ENCODE measurements at places on chromosomes 2 and 18.

DNA sequence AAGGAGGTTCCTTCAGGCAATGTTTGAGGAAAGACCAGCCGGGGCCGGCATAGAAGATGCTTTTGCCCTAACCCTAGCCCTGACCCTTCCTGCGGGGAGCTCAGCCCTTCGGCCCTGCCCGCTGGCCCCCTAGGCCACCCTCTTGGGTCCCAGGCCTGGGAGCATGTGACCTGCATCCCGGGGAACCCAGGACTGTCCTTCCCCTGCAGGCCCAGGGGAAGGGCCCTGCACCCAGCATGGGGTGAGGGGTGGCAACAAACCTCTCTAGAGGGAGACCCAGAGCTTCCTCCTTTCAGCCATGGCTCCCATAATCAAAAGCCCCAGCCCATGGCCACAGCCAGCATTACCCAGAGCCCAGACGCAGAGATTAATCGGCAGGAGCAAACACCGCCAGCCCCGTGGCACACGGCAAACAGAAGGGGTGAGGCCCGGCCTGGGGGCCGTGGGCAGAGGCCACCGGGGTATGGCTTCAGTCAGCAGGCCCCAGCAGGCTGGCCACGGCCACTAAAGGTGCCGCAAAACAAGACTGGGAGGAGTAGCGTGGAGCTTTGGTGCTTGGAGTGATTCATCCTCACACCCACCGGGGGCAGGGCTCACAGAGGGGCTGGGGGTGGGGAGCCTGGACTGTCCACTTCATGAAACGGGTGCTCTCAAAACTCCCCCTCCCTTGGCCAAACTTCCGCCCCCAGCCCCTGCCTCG lies 61.6 kb upstream of the HPCAL1 start:
- no peaks in the 10 kb centered on the region for H3K27me3 ChIP-seq
- peaks cover 11% of the 10 kb centered on the region for H3K4me1 ChIP-seq
- no peaks in the 10 kb centered on the region for H3K36me3 ChIP-seq
- no peak overlapping the region for H3K27ac ChIP-seq
- H3K4me3 ChIP-seq, result no peak overlapping the region
- DNase-seq, result no peak

- no peak overlapping the region for H3K4me3 ChIP-seq
- H3K36me3 ChIP-seq, result no peaks in the 10 kb centered on the region
- H3K27me3 ChIP-seq, result peaks cover 32% of the 10 kb centered on the region
- no peak for DNase-seq
- H3K4me1 ChIP-seq, result peaks cover 24% of the 10 kb centered on the region
Measured at GRCh38 chr2:100743741-100744140, 76.2 kb upstream of the NPAS2 start.

DNA sequence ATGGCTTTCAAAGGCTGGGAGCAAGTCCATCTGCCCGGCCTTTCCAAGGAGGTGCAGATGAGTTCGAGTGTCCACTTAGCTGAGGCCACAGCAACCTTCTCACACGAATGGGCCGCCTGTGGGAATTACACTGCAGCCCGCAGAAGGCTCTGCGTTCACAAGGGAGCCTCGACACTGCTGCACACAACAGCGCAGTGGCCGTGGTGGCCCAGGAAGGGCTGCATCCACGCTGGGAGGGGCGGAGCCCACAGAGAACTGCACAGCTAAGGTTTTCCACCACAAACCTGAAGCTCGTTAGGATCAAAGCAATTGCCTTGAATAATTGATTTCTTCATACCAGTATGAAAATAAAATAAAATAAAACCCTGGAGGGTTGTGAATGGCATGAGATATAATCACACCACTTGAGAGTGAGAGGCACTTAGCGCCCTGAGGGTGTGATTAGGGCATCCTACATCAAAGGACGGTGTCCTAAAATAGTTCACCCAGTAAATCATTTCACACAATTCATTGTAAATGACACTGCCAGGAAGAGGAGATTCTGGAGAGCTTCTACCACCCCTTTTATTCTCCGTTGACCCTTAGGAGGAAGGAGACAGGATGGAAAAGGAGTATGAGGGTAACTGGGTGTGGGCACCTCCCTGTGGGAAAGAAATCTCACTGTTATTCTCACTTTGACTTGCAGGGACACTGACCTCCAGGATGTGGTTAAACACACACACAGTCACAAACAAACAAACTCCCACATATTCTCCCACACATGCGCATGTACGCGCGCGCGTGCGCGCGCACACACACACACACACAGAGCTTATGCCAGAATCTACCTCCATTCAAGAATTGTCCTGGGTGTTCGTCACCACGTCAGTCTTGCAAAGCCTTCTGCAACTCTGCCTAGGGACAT lies 256.6 kb upstream of the ID2 start:
- DNase-seq, result no peak
- no peak overlapping the region for H3K4me3 ChIP-seq
- H3K36me3 ChIP-seq, result peaks cover 4% of the 10 kb centered on the region

DNA sequence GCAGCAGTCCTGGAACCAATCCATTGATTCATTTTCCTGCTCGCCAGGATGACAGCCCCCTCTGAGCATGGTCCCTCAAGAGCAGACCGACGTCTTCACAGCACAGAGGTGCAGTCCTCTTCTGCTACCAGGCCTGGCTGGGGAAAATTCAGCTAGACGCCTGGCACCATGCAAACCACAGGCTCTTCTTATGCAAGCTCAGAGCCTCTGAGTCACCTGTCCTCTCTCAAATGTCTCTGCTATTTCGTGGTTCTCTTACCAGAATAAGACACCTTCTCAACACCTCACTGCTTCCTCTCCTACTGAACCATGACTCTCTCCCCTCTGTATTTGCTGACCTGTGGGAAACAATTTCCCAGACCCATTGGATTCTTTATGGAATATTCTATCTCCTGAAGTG lies 79.8 kb upstream of the CYRIA start:
- no peaks in the 10 kb centered on the region for H3K36me3 ChIP-seq
- DNase-seq, result no peak
- H3K27ac ChIP-seq, result no peak overlapping the region
- no peaks in the 10 kb centered on the region for H3K4me1 ChIP-seq

DNA sequence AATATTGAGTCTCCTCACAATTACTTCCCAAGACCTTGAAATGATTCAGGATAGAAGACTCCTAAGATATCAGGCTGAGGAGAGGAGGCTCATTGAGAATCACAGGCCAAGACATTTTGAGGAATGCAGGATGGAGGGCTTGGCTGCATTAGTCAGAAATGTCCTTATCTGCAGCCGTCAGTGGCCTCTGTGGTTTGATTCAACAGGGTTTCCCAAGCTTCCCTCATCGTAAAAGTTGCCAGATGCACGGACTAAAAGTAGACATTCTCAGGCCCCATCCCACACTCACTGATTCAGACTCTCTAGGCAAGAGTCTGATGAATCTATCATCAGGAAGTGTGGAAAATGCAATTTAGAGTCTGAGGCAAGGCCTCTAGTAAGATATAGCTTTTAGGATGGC lies 34.0 kb upstream of the TMEM178A start:
- H3K27ac ChIP-seq, result no peak overlapping the region
- no peak overlapping the region for H3K4me3 ChIP-seq
- H3K4me1 ChIP-seq, result no peaks in the 10 kb centered on the region
- no peak for DNase-seq
- no peaks in the 10 kb centered on the region for H3K27me3 ChIP-seq
- no peaks in the 10 kb centered on the region for H3K36me3 ChIP-seq

DNA sequence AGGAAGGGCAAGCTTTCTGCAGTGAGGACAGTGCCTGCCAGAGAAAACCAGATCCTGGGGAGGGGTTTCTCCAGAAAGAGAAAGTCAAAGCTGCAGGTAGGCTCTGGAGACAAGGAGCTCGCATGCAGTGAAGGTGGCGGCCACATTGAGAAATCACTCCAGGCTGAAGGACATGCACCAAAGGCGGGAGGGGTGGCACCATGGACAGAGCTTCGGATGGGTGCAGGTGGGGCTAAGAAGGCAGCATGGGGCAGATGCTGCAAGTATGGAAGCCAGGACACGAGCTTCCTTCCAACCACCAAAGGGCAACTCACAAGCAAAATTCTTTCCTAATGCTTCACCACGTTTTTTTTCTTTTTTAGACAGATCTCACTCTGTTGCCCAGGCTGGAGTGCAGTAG lies 104.4 kb upstream of the SLC35G4 start:
- no peaks in the 10 kb centered on the region for H3K27me3 ChIP-seq
- no peak overlapping the region for H3K4me3 ChIP-seq
- peaks cover 6% of the 10 kb centered on the region for H3K4me1 ChIP-seq
- H3K27ac ChIP-seq, result no peak overlapping the region

DNA sequence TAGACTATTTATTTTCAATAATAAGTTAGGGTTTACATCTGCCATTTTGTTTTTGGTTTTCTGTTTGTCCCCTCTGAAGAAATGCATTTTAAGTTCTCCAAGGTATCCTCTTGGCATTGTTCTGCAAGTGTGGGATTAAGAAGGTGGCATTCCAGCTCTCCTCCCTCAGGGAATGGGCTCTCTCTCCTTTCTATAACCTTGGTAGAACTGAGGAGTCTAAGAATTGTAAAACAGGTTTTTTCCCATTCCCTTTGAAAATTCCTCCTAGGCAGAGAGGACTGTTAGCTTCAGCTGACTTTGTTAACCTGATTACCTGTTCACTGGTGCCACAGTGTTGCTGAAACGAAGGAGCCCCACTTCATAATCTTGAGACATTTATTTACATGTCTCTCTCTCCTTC lies 26.1 kb upstream of the RAB1A start:
- H3K4me3 ChIP-seq, result no peak overlapping the region
- no peaks in the 10 kb centered on the region for H3K4me1 ChIP-seq
- no peaks in the 10 kb centered on the region for H3K27me3 ChIP-seq
- DNase-seq, result no peak
- no peaks in the 10 kb centered on the region for H3K36me3 ChIP-seq

GRCh38 chr18:9244376-9244775 lies 90.2 kb upstream of the TWSG1 start:
- H3K27me3 ChIP-seq, result no peaks in the 10 kb centered on the region
- H3K4me1 ChIP-seq, result no peaks in the 10 kb centered on the region
- no peak overlapping the region for H3K27ac ChIP-seq
- H3K4me3 ChIP-seq, result no peak overlapping the region
- DNase-seq, result no peak
- peaks cover 12% of the 10 kb centered on the region for H3K36me3 ChIP-seq

DNA sequence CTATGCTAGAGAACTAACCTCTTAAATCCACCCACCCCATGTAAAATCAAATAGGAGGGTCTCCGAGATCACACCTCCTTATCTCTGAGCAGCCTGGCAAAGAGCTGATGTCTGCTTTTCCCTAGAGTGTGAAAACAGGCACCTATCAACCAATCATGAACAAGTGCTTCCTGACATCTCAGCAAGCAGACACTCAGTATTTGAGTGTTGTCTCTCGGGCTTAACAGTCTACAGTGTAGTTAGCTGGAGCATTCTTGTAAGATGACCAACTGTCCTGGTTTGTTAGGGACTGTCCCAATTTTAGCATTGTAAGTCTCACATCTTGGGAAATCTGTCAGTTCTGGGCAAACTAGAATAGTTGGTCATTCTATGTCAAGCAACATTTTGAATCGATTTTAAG lies 26.4 kb downstream of the MARCHF4 start:
- H3K36me3 ChIP-seq, result no peaks in the 10 kb centered on the region
- no peak overlapping the region for H3K27ac ChIP-seq
- H3K27me3 ChIP-seq, result peaks cover 36% of the 10 kb centered on the region

DNA sequence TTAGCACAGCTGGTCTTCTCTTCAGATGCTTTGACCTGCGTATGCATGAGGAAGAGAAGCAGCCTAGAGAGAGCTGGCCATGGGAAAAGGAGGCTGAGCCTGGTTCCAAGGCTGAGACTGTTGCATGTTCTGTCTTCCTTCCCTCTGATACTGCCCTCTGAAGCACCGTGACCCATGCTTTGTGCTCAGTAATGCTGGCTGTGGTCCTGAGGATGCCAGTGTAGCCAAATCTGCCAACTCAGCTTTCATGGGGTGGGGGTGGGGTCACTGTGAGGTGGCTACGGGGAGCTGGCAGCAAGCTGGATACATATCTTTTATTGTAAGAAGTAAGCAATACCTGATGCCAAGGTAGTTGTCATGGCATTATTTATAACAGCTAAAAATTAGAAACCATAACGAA lies 41.5 kb downstream of the EPAS1 start:
- H3K36me3 ChIP-seq, result no peaks in the 10 kb centered on the region
- H3K27me3 ChIP-seq, result no peaks in the 10 kb centered on the region

DNA sequence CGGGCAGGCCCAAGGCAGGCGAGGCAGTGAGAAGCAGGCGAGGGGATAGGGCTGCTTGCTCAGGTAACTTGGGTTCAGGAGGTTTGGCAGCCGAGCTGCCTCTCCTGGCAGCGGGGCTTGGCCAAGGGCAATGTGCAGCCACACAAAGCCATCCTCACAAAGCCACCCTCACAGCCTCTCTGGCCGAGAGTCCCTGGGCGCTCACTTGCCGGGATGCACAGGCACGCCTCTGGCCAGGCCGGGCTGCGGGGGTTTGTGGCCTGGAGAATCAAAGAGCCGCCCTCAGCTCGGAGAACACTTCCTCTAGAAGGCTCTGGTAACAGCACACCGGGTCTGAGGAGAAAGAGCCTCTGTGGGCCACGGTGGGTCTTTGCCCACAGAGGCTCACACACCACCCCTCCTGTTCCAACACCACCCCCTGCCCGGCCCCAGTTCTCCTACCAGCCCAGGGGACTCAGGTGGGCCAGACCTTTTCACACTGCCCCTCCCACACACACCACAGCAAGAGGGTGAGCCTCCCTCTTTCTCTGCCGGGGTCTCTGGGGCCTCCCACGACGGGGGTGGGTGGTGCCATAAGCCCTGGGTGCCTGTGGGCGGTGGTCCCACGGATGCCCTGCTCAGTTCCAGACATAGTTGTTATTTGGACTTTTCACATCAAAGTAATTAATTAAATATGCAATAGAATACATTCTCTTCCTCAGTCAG lies 186.9 kb downstream of the ZFP36L2 start:
- H3K4me1 ChIP-seq, result peaks cover 55% of the 10 kb centered on the region
- DNase-seq, result no peak
- peak overlapping the region; percentile 90 for H3K27ac ChIP-seq
- H3K4me3 ChIP-seq, result no peak overlapping the region
- H3K36me3 ChIP-seq, result no peaks in the 10 kb centered on the region

GRCh38 chr2:212953170-212953920 lies 198.1 kb downstream of the IKZF2 start:
- no peaks in the 10 kb centered on the region for H3K27me3 ChIP-seq
- peak overlapping the region; percentile 15 for H3K27ac ChIP-seq
- peaks cover 17% of the 10 kb centered on the region for H3K36me3 ChIP-seq
- H3K4me1 ChIP-seq, result peaks cover 12% of the 10 kb centered on the region
- DNase-seq, result no peak

DNA sequence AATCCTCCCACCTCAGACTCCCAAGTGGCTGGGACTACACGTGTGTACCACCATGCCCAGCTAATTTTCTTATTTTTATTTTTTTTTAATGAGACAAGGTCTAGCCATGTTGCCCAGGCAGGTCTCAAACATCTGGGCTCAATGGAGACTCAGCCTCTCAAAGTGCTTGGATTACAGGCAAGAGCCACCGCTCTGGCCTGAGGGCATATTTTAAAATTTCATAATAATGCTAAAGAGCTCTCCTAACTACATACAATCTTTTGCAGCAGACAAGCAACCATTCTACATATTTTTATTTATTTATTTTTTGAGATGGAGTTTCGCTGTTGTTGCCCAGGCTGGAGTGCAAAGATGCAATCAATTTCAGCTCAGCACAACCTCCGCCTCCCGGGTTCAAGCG lies 207.0 kb downstream of the RAB3GAP1 start:
- no peak overlapping the region for H3K4me3 ChIP-seq
- H3K4me1 ChIP-seq, result no peaks in the 10 kb centered on the region
- no peak for DNase-seq
- H3K27ac ChIP-seq, result no peak overlapping the region
- no peaks in the 10 kb centered on the region for H3K36me3 ChIP-seq
- H3K27me3 ChIP-seq, result no peaks in the 10 kb centered on the region

- H3K27me3 ChIP-seq, result no peaks in the 10 kb centered on the region
- H3K27ac ChIP-seq, result no peak overlapping the region
- peaks cover 11% of the 10 kb centered on the region for H3K4me1 ChIP-seq
- DNase-seq, result no peak
- H3K4me3 ChIP-seq, result peak overlapping the region; percentile 45
Measured at GRCh38 chr18:9536354-9537152, 61.2 kb downstream of the RALBP1 start.

Data from type B pancreatic cell (in vitro differentiated cells).